ENCODE measurements at places on chromosomes 5 and 9. TPM values are rescaled to one million over a fixed set of nuclear protein-coding genes. Genes with fewer than 3 reads are reported as not detected.

The PPP6C gene
- 35.4 TPM for total RNA-seq

The SLC6A3 gene
- total RNA-seq, result not detected

The SAP30L gene
- total RNA-seq, result 25.5 TPM

The LMX1B gene
- 11.3 TPM for total RNA-seq

The RASGRF2 gene
- total RNA-seq, result 0.05 TPM

The NXNL2 gene
- total RNA-seq, result 0.86 TPM

All from HCT116 (cell line).